ENCODE measurements at places on chromosomes 2 and 18.

DNA sequence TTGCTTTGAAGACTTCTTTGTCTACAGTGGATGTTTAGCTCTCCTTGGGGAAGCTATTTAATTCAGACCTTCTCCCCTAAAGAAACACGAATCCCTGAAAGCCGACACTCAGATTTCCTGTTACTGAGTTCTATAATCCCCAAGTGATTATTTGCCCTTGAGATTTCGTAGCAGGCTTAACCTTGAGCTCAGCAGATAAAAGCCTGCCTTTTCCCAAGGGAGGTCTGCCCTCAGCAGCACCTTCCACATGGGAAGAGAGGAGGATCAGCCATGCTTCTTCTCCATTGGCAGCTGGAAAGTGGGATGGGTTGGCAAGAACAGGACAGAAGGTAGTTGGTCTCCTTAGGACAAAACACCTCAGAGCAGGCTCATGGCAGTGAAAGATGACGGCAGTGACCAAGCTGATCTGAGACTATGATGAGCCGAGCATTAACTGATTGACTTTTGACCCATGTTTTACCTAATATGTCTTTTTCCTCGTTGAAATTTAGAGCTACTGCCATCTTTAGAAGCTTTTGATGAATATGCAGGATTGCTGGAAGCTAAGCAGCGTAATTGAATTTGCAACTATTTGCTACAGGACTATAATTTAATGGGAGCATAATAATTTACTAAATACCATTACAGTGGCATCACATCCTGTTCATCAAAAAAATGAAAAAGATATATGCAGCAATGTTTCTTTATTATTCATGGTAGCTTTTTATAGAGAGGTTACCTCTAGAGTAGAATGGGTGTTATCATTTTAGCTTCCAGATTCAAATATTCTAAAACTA lies 511.1 kb upstream of the ID2 start:
- no peak for DNase-seq

DNA sequence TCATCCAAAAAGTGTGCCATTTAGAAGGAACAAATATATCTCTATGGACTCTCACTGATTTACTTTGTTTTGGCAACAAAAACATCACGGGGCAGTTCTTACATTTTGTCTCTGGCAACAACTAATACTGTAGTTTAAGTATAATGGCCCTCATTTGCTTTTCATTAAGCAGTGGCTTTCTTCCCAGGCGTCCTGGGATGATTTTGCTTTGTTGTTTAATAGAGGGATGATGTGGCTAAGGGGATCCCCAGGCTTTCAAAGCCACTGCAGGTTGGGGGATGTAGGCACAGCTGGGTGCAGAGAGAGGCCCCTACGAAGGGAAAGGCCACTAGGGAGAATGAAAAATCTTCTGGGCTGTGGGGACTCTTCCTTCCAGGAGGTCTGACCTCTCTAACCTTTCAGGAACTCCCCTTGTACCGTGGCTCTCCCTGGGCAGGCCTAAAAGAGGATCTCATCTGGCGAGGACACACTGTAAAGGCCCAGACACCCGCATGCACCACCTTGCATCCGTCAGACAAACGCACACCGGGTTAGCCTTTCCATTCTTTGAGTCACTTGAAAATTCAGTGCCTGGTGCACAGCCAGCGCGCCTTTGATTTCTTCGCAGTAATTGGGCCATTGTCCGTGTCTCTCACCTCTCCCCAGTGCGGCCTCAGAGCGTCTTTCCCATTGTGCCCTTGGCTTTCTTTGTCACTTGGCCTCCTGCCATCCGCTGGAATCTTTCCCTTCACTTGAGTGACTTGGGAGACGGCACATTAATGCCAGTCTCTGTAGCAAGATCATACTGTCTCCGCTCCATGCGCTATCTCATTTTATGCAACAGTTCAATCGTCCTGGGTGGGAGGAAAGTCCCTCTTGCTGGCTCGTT lies 40.3 kb upstream of the AFF3 start:
- DNase-seq, result no peak

DNA sequence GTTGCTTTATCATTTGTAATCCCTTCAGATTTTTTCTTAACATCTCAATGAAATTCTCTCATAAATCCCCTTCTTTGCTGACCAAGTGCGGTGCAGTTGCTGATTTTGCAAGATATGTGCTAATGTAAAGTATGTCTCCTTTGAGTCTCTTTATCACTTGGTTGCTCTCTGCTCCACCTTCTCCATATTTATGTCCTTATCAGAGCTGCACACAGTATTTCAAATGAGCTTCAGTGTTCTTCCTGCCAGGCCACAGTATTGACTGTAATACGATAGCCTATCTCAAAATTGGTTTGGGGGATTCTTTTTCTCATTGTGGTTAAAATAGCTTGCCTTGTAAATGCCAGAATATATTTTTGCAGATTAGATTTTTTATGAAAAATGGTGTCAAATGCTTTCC lies 32.2 kb downstream of the MAIP1 start:
- no peak for DNase-seq

- no peak for DNase-seq
Observed at GRCh38 chr18:8084160-8084559, 517.0 kb downstream of the PTPRM start.

- DNase-seq, result no peak
Observed at GRCh38 chr2:11796190-11797171, 50.0 kb downstream of the LPIN1 start.

DNA sequence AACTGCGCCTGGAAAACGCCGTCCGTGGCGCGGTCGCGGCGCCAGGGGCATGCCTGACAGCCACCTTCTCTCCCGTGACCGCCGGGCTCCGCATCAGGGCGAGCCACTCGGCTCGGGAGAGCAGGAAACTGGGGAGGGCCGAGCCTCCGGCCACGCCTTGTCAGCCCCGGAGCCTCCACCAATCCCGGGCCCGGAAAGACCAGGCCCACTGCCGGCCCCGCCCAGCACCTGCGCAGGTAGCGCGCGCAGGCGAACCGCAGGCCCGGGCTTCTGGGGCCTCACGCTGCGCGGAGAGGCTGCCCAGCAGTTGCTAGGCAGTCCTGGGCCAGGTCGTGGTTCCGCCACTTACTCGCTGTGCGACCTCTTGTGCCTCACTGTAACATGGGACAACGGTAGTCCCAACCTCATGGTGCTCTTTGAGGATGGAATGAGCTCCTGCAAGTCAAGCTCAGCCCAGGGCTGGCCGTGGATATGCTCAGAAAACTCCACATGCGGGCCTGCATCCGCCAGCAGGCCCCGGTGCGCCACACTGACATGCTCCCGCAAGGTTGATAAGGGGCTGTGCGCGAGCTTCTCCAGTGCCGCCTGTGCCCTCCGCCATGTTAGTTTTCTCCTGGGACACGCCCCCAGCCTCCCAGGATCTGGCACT lies 97.1 kb downstream of the INHBB start:
- no peak for DNase-seq

DNA sequence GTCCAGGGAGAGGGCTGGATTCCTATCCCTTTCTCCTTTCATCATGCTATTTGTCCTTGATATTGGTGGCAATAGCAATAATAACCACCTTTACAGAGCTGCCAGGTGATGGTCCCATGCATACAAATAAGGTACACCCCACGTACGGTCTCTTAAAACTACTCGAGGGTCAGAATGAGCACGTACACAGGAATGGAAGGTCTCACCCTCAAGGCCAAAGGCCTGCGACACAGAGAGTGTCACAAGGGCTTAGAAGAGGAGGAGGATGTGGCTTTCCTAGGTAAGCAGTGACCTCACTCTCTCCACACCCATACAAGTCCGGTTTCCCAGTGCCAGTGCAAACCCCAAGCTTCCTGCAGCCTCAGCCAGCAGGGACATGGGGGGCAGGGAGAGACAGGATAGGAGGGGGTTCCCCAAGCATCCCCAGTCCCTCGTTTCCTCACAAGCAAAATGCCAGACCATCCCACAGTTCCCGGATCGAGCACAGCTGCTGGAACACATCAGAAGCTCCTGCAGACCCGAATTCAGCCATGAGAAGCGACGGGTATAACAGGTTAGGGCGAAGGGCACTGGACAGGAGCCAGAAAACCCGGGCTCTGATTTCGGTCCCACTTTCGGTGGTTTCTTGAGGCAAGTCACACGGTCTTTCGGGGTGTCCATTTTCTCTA lies 49.2 kb downstream of the PLB1 start:
- DNase-seq, result no peak

DNA sequence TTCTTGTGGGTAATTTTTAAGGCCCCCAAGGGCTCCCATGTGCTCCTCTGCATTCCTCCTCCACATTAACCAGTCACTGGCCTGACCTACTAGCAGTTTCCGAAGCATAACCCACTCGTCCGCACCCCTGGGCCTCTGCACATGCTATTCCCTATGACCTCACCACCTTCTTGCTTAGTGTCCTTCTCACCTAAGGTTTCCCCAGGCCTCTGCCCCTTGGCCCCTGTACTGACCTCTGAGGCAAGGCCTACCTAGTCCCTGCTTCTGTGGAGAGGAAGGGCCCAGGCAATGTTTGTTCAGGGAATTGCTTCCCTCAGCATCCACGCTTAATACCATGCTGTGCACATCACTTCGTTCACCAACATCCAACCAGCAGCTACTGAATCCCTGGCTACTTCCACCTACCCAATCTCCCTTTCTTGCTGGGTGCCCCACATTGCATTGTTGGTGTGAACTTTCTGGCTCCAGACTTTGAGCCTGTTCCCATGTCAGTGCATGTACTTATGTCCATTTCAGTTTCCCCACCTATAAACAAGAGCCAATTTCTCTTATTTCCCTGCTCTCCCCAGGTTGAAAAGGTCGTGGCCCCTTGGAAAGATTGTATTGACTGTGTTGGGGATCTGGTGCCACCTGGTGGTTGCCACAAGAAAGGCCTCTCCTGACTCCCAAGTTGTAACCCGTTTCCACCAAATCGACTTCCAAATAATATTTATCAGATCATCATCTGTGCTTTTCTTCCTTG lies 19.2 kb upstream of the TMEM177 start:
- DNase-seq, result peak; percentile 58

DNA sequence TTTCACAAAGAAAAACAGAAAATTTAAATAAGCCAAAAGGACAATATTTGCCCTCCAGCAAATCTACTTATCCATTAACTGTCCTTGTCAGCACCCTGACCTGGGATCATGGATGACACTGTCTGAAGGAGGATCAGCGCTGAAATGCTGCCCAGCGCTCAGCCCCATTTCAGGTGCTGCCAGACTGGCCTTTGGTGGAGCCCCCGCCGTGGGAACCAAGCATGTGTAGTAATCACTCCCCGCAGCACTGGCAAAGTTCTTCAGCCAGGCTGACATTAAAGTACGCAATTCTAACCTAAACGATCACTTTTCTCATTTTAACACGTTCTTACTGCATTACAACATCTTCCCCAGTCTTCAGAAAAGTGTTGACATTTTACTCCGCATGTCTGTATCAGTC lies 108.6 kb upstream of the GPC1 start:
- DNase-seq, result no peak

DNA sequence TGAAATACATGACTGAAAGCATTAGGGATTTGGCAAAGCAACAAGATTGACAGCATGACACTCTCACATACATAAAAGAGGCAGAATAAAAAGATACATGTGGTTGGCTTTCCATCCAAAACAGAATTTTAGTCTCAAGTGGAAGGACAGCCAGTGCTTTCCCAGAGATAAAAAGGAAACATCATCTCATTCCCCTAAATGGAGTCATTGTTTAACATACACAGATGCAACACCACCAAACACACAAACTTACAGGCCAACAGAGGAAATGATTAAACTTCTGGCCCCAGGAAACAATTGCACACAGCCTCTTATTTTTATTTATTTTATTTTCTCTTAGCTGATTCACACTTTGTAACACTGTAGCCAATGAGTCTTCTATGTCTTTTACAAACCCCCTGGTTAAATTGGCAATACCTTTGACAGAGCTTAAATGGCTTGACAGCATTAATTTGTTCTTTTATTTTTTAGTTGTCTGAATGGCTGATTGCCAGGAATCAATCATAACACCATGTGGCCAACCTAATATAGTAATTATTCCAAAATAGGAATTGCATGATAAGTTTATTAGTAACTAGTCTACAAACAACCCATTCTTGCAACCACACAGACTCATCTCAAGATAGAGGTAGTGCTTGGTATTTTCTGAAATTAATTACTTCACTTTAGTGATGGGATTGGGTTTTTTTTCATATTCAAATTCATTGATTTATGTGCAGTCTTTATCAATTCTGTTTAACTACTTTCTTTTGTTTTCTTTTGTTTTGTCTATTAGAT lies 190.5 kb downstream of the RND3 start:
- no peak for DNase-seq

DNA sequence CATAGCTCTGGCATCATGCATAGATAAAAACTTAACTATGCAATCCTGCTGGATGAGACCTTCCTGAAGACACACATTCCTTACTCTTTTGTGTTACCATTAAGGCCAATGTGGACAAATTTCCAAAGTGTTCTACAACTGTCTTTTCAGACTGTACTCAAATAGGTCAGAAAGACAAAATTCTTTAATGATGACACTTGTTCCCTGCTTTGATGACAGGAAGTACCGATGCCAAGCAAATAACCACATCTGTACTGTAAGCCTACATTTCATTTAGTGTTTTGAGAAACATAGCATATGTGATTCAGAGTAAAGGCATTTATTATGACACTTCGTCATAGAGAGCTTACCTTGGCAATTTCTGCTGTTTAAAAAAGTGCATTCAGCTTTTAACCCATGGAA lies 55.0 kb downstream of the PMAIP1 start:
- DNase-seq, result no peak

DNA sequence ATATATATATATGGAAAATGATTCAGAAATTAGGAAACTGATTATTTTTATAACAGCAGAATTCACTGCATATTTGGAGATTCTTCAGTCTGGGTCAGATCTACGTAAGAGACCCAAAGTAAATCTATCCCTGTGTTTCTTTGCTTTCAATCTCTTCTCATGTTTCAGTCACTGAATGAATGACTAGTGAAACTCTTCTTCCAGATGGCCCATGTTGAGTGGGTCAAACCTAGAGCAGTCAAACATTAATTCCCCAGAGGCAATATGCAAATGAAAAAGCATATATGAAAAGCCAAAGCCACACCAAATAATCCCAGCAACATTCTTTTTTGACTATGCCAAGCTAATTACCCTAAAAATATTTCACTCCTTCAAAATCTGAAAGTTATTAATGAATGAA lies 317.3 kb downstream of the RBM43 start:
- DNase-seq, result no peak

GRCh38 chr2:159892990-159893810 lies 95.2 kb upstream of the CD302 start:
- no peak for DNase-seq

- no peak for DNase-seq
Observed at GRCh38 chr2:166074011-166074410, 53.8 kb downstream of the SCN1A start.

Measured in B cell (primary cell).